ENCODE measurements at places on chromosomes 12 and 14.

GRCh38 chr14:39372656-39373055 is 59.6 kb downstream of the FBXO33 start:
- no peak for DNase-seq

- DNase-seq = no peak
These were observed 26.7 kb downstream of the CRY1 start for GRCh38 chr12:107066691-107067090.

GRCh38 chr12:47722941-47723631 is 2.2 kb downstream of the ENDOU start:
- no peak for DNase-seq

DNA sequence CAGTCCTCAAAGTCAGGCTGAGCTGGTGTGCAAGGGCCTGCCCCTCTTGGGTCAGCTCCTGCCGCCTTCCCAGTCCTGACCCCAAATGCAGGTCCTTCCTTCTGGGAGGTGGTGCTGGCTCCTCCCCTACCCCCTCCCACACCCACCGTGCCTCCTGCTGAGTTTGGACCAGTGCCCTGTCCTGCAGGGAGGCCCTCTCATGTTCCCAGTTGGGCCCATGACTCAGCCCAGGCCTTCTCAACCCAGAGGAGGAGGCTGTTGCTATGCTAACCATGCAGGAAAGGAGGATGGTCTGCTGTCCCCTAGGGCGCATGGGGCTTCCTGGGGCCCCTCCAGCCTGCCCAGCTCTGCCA is 4.4 kb downstream of the ZBTB42 start:
- DNase-seq = peak; percentile 45

GRCh38 chr14:90446405-90446804 is 49.6 kb downstream of the CALM1 start:
- DNase-seq = no peak

GRCh38 chr14:90388437-90388836 is 8.4 kb upstream of the CALM1 start:
- DNase-seq = no peak

DNA sequence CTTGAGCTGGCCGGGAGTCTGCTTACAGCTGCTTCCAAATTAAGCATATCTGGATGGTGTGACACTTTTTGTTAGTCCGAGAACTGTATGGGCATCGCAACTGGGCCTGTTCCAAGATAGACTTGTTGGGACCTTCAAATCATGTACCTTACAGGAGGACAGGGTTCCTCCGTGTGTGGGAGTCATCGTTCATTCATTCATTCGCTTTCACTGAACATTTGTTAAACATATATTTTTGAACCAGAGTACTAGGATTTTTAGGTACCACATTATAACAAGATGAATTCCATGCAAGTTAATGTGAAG is 387 bp upstream of the IPO8 start:
- DNase-seq = no peak

GRCh38 chr12:34401659-34402227 is 379.4 kb downstream of the ALG10 start:
- peak; percentile 38 for DNase-seq

DNA sequence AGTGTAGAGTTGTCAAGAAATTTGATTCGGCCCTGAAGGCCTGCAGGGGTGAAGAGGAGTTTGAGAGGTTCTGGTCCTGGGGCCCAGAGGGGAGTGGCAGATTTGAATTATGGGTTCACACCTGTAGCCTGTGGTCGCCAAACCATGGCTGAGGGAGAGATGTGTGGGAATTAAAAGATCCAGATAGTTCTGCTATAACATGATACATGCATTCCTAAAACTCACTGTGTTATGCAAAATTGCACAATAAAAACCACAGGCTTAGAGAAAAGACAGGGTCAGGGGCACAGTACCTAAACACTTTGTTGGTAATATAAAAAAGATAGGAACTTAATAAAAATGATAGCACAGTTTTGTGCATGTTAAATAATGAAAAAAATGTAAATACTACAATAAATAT is 106.2 kb downstream of the TMEM30B start:
- no peak for DNase-seq

DNA sequence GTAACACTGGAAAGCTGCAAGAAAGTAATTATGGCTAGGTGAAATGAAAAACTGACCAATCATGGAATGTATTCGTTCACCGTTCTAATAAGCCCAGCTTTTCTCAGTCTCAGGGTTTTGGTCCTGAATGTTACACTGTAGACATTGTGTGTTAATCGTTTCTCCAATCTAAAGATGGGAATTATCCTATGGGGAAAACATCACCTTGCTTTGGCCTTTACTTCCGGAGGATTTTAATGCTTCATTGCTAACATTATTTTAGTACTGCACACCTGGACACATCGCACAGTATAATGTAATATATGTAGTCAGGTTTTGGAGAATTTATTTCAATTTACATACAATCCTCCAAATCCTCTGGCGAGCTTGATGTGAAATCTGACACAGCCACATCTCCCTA is 1.2 kb upstream of the TRHDE start:
- no peak for DNase-seq

DNA sequence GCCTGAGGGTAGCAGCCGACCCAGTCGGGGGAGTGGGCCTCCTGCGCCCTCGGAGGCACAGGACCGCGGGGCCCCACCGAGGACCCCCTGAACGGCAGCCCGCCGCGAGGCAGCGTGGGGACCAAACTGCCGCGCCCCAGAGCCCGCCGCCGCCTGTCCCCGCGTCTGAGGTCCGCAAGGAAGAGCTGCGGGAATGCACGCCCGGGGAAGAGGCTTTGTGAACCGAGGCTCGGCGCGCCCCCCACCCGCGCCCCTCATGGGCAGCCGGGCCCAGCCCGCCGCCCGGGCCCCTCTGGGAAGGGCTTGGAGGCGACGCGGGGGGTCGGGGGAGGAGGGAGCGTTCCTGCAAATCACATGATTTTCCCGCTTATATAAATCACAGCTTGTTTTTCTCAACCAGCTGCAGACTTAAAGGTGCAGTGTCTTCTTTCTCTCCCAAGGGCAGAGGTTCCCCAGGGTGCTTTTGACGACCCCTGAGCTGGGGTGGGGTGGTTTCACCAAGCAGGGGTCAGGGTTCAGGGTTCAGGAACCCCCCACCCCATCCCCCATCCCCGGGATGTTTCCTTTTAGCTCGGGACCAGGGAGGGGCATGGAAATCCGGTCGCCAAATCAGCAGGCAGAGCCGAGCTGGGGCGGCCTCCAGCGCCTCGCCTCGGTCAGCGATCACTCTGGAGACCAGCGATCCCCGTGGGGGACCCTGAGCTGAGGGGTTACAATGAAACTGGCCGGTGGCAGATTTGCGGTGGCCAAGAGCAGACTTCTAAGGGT is 44.7 kb upstream of the ATP23 start:
- peak; percentile 77 for DNase-seq

GRCh38 chr12:74489543-74489942 is 48.1 kb upstream of the ATXN7L3B start:
- no peak for DNase-seq

DNA sequence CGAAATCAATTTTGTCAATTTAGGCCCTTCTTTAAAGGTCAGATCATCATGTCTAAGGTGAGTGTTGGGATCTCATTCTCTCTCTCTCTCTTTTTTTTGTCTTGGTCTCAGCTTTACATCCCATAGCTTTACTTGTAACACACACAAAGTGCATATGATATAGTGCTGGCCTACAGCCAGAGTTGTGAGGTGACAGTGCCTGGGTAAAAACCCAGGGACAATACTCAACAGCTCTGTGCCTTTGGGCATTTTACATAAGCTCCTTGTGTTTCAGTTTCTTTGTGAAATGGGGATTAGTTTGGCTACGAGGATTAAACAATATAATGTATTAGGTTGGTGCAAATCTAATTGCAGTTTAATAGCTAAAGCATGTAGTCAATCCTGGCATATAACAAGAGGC is 40.2 kb downstream of the GRIP1 start:
- DNase-seq = no peak
